ENCODE measurements at places on chromosomes 7 and 10.

DNA sequence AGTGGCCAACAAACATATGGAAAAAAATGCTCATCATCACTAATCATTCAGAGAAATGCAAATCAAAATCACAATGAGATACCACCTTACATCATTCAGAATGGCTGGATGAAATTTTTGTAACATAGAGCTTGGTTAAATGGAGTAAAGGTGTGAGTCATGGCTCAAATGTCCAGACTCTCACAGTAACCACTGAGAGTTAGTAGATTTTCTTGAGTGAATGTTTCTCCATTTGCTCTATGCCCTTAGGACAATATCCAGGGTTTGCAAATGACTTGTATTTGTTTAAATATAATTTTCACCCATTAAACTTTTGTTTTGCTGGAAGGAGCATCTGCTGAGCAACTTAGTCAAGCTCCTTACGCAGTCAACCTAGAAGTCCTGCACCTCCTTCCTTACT lies 967.2 kb downstream of the XPNPEP1 start:
- no peak for DNase-seq

DNA sequence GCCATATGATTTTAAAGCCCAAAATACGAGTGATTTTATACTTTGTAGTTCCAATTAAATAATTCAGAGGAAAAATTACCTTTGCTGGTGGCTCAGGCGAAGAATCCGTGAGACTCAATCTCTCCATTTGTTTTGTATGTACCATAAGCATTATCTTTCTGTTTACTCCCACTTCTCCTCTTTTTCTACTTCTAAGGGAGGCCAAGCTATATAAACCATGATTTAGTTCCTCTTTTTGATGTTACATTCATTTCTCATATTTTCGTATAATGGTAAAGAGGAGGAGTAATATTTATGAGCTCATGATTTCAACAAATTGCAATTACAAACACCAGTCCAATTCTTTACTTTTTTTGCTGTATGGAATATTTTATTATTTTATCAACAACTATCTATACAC lies 50.6 kb upstream of the TES start:
- no peak for DNase-seq

GRCh38 chr10:27944005-27944404 lies 54.9 kb downstream of the ODAD2 start:
- no peak for DNase-seq

DNA sequence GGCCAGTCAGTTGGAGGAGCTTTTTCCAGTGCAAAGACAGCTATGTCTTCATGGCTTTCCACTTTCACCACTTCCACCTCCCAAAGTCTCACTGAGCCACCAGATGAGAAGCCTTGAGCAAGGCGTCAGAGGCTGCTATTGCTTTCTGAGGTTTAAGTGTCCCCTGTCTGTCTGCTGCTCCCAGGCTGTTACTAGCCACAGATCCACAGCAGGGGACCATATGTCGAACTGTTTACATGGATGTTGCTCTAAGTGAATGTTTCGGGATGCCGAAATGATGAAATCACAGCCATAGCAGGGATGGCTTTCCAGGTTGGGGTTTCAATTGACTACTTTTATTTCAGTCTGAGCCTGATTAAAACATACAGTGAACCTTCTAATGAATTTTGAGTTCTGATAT lies 88.5 kb downstream of the AVL9 start:
- peak; percentile 96 for DNase-seq

DNA sequence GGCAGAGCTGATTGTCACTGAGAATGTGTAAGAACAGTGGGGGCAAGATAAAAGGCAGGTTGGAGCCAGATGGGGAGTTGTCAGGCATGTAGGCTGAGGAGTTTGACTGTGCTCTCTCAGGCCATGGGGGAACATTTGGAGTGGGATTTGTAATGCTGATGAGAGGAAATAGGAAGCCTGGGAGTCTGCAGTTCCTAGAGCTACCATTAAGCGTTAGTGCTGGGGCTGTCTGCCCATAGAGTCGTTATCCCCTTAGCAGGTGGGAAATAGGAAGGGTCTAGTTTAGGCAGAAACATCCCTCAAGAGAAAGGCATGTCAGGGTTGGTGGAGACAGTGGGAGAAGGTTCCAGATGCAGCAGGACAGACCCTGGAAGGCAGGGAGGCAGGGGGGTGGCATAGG lies 75.5 kb downstream of the RPS24 start:
- no peak for DNase-seq

- no peak for DNase-seq
Observed at GRCh38 chr7:147639037-147639436, 951.5 kb upstream of the C7orf33 start.

- DNase-seq = no peak
Observed at GRCh38 chr7:123787220-123788007, 38.6 kb upstream of the WASL start.

DNA sequence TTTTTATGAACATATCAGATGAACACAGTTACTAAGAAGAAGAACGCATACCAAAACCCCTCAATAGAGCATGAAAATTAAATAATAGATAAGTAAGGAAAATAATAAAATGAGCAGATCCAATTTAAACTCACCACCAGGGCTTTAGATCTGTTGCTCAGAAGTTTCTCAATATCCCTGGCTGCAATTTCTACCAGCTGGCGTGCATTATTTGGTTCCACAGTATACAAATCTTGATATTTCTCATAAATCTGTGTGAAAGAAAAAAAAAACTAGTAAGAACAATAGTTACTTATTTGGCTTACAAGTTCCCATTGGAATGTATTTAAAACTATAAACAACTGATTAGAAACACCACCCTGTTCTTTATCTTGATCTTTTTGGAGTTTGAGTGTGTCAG lies 108.6 kb downstream of the CACNA2D1 start:
- DNase-seq = no peak

DNA sequence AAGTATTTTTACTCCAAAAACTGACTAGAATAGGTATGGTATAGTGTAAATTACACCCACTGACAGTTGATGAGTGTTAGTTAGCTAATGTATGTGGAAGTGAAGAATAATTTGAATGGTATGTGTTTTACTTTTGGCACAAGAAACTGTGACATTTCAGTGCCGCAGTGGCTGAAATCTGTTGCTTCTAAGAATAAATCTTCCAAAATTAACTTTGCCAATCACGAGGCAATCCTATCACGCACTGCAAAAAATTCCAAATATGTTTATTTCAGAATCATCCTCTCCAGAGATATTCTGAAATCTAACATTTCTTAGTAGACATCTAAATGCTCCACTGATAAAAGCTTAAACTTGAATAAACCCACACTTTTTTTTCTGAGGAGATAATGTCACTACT lies 61.2 kb downstream of the PCLO start:
- DNase-seq = no peak

DNA sequence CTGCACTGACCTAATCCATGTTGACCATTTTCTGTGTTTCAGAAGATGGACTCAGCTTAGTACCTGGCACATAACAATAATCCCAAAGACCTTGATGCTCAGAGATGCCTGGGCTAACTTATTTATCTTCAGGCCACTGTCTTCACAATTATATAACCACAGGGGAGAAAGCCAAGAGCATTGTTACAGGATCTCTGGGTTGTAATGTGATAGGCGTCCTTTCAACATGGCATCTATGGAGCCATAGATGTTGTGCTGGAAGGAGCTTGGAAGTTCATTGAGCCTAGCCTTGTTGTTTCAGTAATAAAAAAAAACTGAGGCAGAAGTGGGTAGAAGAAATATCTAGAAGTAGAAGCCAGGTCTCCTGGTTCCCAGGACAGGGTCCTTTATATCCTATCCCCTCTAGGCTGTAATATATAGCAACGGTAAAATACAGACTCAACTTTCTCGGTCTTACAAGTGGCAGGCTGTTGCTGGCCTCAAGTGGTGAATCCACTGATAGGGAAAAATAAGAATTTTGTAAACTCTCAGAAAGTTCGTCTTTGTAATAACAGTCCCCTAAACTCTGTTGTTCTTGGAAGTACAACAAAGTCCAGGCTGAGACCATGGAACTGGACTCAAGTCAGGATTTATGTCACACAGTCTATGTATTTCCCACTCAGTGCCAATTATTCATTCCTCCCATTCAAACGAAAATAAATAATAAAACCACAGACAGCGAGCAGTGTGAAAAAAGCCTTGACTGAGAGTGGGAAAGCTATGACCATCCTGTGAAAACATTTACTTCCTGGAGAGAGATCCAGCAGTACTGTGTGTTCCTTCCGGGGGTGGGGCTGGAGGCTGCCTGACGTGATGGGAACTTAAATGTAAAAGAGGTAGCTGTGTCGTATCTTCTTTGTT lies 277.6 kb downstream of the REEP3 start:
- DNase-seq = peak; percentile 93

GRCh38 chr7:4603843-4604231 lies 78.3 kb upstream of the FOXK1 start:
- no peak for DNase-seq

DNA sequence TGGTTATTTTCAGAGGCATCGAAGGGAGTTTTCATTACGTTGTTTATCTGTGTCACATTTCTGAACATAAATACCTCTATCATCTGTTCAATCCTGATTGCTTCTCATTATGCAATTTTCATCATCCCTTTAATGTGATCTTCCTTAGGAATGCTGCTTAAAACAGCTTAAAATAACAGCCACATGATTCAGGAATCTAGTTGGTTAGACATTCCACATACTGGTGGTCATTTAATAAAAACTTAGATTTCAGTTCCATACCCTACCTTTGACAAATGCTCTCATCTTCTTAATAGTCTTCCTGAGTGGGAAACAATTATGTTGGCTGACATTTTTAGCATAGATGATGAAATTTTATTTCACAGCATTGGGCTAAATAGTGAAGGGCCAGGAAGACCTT lies 191.3 kb upstream of the CDCA7L start:
- peak; percentile 69 for DNase-seq

- DNase-seq = peak; percentile 21
Observed at GRCh38 chr7:87564296-87564963, 36.3 kb downstream of the ABCB1 start.

DNA sequence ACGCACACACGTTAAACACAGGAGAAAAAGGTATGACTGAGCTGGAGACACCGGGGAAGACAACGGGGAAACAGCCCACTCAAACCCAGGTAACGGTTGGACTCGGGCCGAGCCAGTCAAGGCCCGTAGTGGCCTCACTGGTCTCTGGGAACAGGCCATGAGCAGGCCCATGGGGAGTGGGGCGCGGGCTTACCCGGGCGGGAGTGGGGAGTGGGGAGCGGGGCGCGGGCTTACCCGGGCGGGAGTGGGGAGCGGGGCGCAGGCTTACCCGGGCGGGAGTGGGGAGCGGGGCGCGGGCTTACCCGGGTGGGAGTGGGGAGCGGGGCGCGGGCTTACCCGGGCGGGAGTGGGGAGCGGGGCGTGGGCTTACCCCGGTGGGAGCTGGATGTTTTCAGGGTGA lies 11.5 kb downstream of the INTS1 start:
- DNase-seq = no peak

GRCh38 chr10:14153570-14154055 lies 177.1 kb downstream of the FRMD4A start:
- peak; percentile 62 for DNase-seq

DNA sequence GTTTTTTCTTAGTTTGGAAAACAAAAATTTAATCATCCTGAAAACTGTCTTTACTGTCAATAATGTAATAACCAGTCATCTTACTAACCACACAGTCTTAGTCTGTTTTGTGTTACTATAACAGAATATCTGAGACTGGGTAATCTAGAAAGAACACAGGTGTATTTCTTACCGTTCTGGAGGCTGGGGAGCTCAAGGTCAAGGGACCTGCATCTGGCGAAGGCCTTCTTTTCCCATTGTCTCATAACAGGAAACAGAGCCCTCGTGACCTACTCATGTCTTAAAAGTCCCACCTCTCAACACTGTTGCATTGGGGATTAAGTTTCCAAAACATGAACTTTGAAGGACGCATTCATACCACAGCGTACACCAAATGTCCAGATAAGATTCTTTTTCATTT lies 932.3 kb downstream of the CNTNAP2 start:
- no peak for DNase-seq

DNA sequence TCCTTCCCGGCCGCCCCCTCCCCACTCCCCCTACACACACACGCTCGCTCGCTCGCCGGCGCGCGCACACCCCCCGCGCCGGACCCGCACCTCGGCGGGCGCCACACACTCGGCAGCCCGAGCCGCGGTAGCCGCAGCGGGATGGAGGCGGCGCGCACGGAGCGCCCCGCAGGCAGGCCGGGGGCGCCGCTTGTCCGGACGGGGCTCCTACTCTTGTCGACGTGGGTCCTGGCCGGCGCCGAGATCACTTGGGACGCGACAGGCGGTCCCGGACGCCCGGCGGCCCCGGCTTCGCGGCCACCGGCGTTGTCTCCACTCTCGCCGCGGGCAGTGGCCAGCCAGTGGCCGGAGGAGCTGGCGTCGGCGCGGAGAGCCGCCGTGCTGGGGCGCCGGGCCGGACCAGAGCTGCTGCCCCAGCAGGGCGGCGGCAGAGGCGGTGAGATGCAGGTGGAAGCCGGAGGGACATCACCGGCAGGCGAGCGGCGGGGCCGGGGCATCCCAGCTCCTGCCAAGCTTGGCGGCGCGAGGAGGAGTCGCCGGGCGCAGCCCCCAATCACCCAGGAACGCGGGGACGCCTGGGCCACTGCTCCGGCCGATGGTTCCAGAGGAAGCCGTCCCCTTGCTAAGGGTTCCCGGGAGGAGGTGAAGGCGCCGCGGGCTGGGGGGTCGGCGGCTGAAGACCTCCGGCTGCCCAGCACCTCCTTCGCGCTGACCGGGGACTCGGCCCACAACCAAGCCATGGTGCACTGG lies at the start of gene SORCS3:
SORCS3 (plus strand) TSS at position 104 of the 750 bp plus-strand sequence.
- no peak for DNase-seq

DNA sequence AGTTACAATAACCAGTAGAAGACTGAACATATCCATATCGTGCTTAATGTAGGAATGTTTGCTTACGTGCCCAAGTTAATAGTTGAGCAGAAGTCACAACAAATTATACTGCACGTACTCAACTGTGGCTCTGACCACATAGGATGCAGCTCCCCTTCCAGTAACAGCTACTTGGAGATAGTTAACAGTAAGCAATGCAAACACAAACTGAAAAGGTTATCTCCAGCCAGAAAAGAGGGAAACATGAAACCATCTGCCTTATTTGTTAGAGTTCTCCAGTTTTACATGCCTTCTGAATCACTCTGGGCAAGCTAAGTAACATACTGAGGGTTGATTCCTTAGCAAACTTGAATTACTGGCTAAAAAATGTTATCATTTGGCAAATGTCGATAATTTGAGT lies 9.8 kb downstream of the DHX32 start:
- DNase-seq = peak; percentile 46

- peak; percentile 91 for DNase-seq
Observed at GRCh38 chr7:117269417-117269816, 53.4 kb downstream of the WNT2 start.

DNA sequence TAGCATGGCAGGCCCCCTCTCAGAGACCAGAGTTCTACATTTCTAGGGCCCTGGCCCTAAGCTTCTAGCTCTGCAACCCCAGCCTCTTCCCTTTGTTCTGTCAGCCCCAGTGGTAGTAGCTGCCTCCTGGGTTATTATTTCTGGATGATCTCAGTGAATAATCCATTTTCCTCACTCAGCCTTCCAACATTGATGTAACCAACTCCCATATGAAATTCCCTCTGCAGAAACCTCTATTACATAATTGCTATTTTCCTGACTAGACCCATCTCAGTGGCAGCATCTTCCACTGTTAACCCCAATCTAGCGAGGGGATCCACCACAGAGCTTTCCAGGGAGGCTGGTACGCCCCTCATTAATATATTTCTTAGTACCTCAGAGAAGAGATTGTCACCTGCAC lies 49.8 kb downstream of the FHIP2A start:
- no peak for DNase-seq

GRCh38 chr7:44081266-44081748 lies 1.0 kb downstream of the POLM start:
- no peak for DNase-seq
